ENCODE measurements at places on chromosomes 7 and 10.

- DNase-seq, result no peak
Observed at GRCh38 chr7:51545131-51545530, 228.5 kb upstream of the COBL start.

- DNase-seq, result no peak
Observed at GRCh38 chr10:95513941-95514392, 47.2 kb downstream of the SORBS1 start.

GRCh38 chr10:71727105-71727737 is 7.6 kb upstream of the C10orf105 start:
- peak; percentile 43 for DNase-seq

DNA sequence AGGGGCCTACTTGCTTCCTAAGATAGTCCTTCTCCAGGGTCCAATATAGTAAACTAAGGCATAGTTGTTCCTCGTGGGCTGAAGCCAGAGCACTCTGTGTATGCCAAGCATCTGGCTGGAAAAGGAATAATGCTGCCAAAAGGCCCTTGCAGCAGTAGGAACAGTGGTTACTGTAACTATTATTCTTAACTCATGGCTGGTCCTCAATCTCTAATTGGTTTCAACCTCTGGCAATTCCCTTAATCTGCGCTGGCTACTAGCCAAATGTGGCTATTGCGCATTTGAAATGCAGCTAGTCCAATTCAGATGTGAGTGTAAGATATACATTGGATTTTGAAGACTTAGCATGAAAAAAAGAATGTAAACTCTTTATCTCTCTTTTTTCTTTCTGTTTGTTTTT is 27.8 kb upstream of the LBX1 start:
- DNase-seq, result no peak

DNA sequence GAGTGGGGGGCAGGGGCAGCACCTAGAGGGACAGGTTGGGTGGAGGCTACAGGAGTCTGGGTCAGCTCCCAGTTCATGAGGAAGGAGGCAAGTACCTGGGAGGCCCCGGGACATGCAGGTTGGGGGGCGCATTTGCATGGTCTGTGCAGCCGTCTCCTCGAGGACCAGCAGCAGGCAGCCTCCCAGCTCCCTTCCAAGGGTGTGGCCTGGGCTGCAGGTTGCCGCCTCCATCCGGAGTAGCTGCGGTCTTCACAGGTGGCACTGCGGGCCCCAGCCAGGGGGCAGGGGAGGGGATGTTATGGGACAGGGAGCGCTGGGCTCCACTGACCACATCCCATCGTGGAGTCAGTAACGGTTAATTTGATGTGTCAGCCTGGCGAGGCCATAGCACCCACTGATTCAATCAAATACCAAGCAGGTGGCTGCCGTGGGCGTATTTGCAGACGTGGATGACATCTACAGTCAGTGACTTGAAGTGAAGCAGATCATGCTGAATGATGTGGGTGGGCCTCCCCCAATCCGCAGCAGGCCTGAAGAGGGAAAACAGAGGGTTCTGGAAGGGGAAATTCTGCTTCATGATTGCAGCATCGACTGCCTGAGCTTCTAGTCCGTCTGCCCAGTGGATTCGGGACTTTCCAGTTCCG is 81.6 kb downstream of the PRKAG2 start:
- peak; percentile 13 for DNase-seq

DNA sequence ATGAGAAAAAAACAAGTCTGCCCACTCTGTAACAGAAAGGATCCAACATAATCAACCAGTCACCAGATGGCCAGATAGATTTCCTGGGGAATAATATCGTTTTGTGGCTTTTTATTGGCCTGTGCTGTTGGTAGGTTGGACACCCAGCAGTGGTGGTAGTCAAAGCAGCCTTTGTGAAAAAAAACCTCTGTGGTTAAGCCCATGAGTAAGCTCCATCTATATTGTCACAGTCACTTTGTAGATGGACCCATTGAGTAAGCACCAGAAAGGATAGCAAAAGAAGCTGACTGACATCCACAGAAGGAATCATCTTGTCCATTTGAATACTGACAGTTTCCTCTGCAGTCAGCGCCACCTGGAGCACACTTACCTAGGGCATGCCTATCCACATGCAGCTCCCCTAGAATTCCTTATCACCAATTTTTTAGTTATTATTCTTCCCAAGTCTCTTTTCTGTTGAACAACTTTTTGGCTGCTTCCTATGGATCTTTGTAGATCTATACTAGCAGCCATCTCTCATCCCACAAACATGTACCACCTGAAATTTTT is 96.9 kb downstream of the IQUB start:
- DNase-seq, result no peak

- no peak for DNase-seq
Observed at GRCh38 chr7:25952261-25953057, 199.5 kb upstream of the NFE2L3 start.
